Activated CD4-positive, alpha-beta T cell treated with anti-CD3 and anti-CD28 coated beads, Interleukin-2, amount 50 U/mL, for 4 hours (primary cell): ENCODE measurements at places on chromosomes 6 and 20.

- no peak for DNase-seq
Measured at GRCh38 chr6:33843131-33844121, 39.6 kb upstream of the MLN start.

- no peak for DNase-seq
Measured at GRCh38 chr20:47705497-47705856, 79.8 kb downstream of the SULF2 start.

- no peak for DNase-seq
Measured at GRCh38 chr20:45345104-45345936, 2.9 kb downstream of the SDC4 start.

- no peak for DNase-seq
Measured at GRCh38 chr6:144443157-144443556, 158.0 kb downstream of the UTRN start.

GRCh38 chr20:41034239-41034638 is 5.6 kb downstream of the TOP1 start:
- no peak for DNase-seq

- DNase-seq: no peak
Measured at GRCh38 chr6:132143258-132143657, 192.1 kb upstream of the CCN2 start.

DNA sequence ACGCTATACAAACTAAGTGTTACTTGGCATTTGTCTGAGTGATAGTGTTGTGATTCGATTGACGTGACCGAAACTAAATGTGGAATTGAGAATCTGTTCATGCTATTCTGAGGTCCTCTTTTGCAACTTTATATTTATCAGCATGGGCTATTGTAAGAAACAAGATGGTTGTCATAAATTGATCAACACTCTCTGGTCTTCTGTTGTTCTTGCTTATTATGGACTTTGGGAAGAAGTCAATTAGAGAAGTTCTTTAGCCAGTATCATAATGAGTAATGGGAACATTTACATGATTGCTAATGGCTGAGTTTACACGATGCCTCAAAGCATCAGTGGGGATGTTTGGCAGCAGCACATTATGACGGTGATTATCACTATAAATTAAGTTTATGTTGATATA is 195.0 kb downstream of the CD83 start:
- DNase-seq: no peak

DNA sequence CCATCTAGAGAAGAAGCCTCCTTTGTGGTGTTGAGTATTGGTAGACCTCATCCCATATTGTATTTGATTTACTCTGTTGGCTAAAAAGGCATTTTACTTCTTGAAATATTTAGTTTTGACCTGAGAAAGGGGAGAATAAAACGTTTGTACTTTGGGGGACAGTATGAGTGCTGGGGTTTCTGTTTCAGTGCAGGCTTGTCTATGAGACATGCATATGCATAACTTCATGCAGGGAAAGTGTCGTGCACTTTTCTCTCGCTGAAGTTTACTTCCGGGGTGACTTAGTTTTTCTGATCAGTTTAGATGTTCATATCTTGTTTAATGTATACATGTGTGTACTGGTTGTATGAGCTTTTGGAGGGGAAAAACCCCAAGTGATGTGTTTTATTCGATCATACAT is 59.5 kb downstream of the UTRN start:
- no peak for DNase-seq

DNA sequence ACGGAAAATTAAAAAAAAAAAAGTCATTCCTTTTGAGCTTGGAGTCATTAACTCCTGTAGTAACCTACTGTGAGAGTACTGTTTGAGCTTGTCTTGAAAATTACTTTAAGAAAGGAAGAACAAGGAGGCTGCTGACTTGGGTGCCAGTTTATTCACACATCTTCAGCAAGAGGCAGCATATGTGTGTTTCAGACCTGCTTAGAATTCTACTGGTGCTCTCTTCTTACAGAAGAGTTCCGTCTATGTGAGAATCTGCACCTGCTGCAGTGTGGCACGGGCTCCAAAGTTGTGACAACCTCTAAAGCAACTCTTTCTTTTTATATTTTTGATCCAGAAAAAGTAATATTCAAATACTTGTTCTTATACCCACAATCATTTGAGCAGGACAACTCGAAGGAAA is 117.4 kb upstream of the SOX4 start:
- no peak for DNase-seq

GRCh38 chr6:40344566-40345167 is 242.5 kb downstream of the LRFN2 start:
- no peak for DNase-seq

DNA sequence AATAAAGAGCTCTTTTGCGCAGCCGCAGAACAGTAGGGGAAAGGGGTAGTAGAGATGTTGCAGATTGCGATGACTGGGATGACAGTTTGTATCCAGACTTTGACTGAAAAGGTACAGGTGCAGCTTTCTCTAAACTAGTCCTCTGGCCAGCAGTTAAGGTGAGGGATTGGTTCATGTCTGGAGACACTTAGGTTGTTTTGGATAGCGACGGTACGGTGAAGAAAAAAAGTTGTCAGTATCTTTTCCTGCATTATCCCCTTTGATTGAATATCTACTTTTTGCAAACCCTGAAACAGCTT is 537 bp downstream of the PRR3 start:
- no peak for DNase-seq

GRCh38 chr6:91358986-91359385 is 772.1 kb upstream of the MAP3K7 start:
- no peak for DNase-seq

GRCh38 chr6:107658920-107659865 is 164.9 kb downstream of the SCML4 start:
- no peak for DNase-seq

DNA sequence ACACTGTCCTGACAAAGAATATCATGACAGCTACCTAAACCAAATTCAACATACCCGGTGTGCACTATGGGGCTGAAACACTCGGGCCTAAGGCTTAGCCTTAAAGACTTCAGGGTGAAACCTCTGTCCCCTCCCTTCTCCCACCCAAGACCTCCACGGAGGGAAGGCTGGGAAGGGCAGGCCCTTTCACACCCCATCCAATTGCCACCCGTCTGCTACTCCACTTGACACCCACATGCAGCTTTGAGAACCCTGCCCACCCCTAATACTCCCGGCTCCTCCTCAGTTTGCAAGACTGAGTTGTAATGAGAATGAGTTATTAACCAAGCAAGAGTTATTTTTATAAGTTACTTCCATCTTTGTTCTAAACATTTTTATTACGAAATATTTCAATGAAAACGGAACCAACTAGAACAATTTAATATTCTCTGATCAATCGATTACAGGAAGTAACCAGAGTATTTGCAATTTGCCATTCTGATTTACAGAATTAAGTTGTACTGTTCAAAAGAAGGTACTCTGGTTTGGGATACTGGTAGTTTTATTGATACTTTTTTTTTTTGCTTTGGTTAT is 3.7 kb downstream of the TAF4 start:
- DNase-seq: no peak

GRCh38 chr6:81614292-81614691 is 138.2 kb downstream of the TENT5A start:
- no peak for DNase-seq

GRCh38 chr20:54598352-54598751 is 123.0 kb downstream of the DOK5 start:
- no peak for DNase-seq

DNA sequence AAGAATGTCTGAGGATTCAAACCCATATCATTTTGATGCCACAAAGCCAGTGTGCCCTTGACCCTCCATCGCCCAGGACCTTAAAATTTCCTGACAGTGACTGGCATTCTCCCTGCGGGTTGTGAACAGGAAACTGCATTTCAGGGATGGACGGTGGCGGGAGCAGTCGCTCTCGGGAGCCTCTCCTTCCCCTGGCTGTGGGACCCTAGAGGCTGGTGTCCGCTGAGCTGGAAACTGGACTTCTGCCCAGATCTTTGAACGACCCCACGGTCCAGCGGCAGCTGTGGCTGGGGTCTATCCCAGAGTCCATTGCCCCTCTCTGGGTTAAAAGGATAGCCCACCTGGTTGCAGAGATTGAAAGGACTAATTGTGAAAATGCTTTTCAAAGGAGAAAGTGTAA is 1.4 kb upstream of the SEC63 start:
- DNase-seq: no peak

GRCh38 chr6:119171864-119172588 is 93.6 kb upstream of the FAM184A start:
- no peak for DNase-seq

DNA sequence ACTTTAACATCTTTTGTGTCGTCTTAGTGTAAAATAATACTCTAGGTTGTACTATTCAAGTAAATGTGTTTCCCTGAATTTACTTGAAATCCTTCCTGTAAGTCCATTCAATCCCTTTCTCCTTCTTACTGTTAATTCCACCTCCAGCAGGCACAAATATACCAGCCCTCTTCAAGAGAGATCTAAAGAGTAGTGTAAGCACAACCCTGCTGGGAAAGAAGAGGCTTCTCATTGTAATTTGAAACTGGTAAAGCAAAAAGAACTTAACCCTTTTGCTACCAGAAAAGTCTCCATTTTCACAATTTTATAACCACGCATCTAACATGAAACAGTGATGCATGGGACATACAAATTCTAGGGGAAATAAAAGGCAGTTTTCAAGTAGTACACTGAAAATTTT is at the start of gene BMP5:
TSS of gene BMP5 (minus strand) at position 191 of the 400 bp plus-strand sequence. CDS start 725 bp downstream, outside the sequence.
- DNase-seq: no peak

- peak; percentile 14 for DNase-seq
Measured at GRCh38 chr6:1436334-1437306, 47.2 kb downstream of the FOXF2 start.

DNA sequence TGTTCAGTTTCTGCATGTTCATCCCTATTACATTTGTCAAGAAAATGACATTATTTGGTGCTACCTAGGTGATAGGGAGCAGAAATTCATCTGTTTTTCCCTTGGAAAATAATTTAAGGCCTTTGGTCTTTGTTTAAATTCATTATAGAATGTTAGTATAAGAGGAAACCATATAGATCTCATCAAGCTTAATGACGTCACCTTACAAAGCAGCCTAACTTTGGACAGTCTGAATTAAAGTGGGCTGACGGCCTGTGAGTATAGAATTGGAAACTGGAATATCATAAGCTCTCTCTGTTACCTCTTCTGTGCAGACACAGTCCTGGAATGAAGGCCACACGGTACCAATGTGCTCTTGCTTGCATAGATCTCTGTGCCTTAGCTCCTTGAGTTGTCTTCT is 108.1 kb downstream of the TBC1D7 start:
- no peak for DNase-seq
